Uterine smooth muscle cell (primary cell): ENCODE measurements at places on chromosomes 5 and 9. TPM values are rescaled to one million over a fixed set of nuclear protein-coding genes. Genes with fewer than 3 reads are reported as not detected.

SOWAHA gene
- under 0.01 TPM in 1 of 2 replicates, not detected in the other for total RNA-seq

PDE6A gene
- not detected in 2 replicates for total RNA-seq

RLN2 gene
- 0.25 and 0.33 TPM in 2 replicates for total RNA-seq

SPINK7 gene
- not detected in 2 replicates for total RNA-seq

SLC1A3 gene
- 0.37 and 2.1 TPM in 2 replicates for total RNA-seq

SPARC gene
- total RNA-seq: 405 and 842 TPM in 2 replicates

TXNDC8 gene
- total RNA-seq: not detected in 2 replicates

IFNA21 gene
- not detected in 2 replicates for total RNA-seq

WDR38 gene
- 0.11 TPM in 1 of 2 replicates, not detected in the other for total RNA-seq

PCDHGA3 gene
- 0.22 and 0.87 TPM in 2 replicates for total RNA-seq

LAMC3 gene
- 0.89 and 1.00 TPM in 2 replicates for total RNA-seq

NUTM2F gene
- not detected in 2 replicates for total RNA-seq

RALGPS1 gene
- 2.0 and 5.0 TPM in 2 replicates for total RNA-seq

KCNV2 gene
- not detected in 2 replicates for total RNA-seq

PLAC8L1 gene
- not detected in 2 replicates for total RNA-seq

SHLD3 gene
- total RNA-seq: 4.4 and 5.0 TPM in 2 replicates

ARHGEF37 gene
- total RNA-seq: 0.66 and 1.5 TPM in 2 replicates

FBLL1 gene
- 0.33 and 0.75 TPM in 2 replicates for total RNA-seq

PCDHB4 gene
- total RNA-seq: under 0.01 and 0.12 TPM in 2 replicates

TAF11L4 gene
- not detected in 2 replicates for total RNA-seq

PLEKHG4B gene
- total RNA-seq: under 0.01 TPM in 2 replicates

TLR4 gene
- total RNA-seq: 2.5 and 5.9 TPM in 2 replicates

PFN3 gene
- total RNA-seq: not detected in 2 replicates

IRGM gene
- total RNA-seq: 0.12 and 0.22 TPM in 2 replicates

CHMP5 gene
- 119 and 130 TPM in 2 replicates for total RNA-seq

FAM221B gene
- not detected in 2 replicates for total RNA-seq

ANKRD20A1 gene
- 0.12 and 0.22 TPM in 2 replicates for total RNA-seq

STOML2 gene
- 227 and 303 TPM in 2 replicates for total RNA-seq

ZCCHC9 gene
- 56.4 and 67.2 TPM in 2 replicates for total RNA-seq

NMUR2 gene
- under 0.01 TPM in 1 of 2 replicates, not detected in the other for total RNA-seq

TNC gene
- total RNA-seq: 364 and 531 TPM in 2 replicates

NEUROG1 gene
- total RNA-seq: not detected in 2 replicates

RPL37 gene
- 205 and 457 TPM in 2 replicates for total RNA-seq

HTR1A gene
- not detected in 2 replicates for total RNA-seq

LHX6 gene
- total RNA-seq: under 0.01 TPM in 1 of 2 replicates, not detected in the other

TPPP gene
- total RNA-seq: 0.22 and 0.25 TPM in 2 replicates

PAXX gene
- total RNA-seq: 23.9 and 25.1 TPM in 2 replicates

PHF2 gene
- total RNA-seq: 8.0 and 11.5 TPM in 2 replicates

COX7C gene
- 170 and 222 TPM in 2 replicates for total RNA-seq

SLC6A7 gene
- under 0.01 TPM in 1 of 2 replicates, not detected in the other for total RNA-seq

AQP7 gene
- under 0.01 TPM in 1 of 2 replicates, not detected in the other for total RNA-seq

GFRA3 gene
- not detected in 2 replicates for total RNA-seq

S1PR3 gene
- 11.7 and 14.5 TPM in 2 replicates for total RNA-seq

BARHL1 gene
- not detected in 2 replicates for total RNA-seq

RAPGEF6 gene
- total RNA-seq: 20.9 and 30.9 TPM in 2 replicates

SLC31A2 gene
- 15.4 and 21.6 TPM in 2 replicates for total RNA-seq

ORM2 gene
- total RNA-seq: not detected in 2 replicates

LCP2 gene
- 0.25 TPM in 1 of 2 replicates, not detected in the other for total RNA-seq

BHMT2 gene
- total RNA-seq: 4.5 and 6.8 TPM in 2 replicates

NEURL1B gene
- 4.7 and 11.4 TPM in 2 replicates for total RNA-seq

TRIO gene
- total RNA-seq: 266 and 274 TPM in 2 replicates

NME5 gene
- 1.7 and 3.4 TPM in 2 replicates for total RNA-seq
